ENCODE measurements at places on chromosomes 5 and 9.

- no peak for DNase-seq
Measured at GRCh38 chr5:113804264-113804663, 290.8 kb downstream of the YTHDC2 start.

- peak; percentile 50 for DNase-seq
Measured at GRCh38 chr5:180070756-180071530, 616 bp downstream of the RNF130 start.

DNA sequence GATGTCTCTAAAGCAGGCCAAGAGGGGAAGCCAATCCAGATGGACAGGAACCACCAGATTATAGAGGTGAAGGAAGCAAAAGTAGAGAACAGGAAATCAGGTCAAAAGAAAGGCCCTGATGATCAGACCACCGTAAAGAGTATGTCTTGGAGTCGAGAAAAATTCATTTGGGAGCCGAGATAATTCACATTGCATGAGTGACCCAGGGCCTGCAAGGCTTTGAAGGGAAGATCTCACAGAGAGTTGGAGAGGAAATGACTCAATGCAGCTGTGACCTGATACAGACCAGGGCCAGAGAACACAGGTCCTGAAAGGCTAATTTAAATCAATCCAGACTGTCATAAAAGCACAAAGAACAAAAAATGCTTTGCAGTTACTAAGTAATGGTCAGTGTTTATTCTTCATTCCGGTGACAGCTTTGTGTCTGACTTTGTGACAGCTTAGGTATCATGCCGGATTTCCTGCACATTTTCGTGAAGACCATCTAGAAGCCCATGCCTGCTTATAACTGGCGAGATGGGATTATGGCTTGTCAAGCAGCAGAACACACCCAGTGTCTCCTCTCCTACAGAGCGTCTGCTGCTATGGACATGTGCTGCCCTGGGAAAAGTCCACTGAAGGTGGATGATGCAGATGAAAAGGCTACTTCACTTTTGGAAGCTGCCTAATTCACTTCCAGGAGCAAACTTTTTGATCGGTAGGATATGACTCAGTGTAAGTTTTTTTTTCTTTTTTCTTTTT, 5.8 kb upstream of the ACTBL2 start:
- no peak for DNase-seq

DNA sequence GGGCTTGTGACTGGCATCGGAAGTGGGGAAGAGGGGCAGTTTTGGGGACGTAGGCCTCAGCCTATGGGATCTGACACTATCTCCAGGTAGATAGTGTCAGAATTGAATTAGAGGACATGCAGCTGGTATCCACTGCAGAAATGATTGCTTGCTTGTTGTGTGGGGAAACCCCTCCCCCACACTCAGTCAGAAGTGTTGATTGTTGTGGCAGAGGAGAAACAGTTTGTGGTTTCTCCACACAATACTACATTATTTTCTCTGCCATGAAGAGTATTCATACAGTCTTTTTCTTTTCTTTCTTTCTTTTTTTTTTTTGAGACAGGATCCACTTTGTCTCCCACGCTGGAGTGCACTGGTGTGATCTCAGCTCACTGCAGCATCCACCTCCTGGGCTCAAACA, 113.9 kb downstream of the ARRDC3 start:
- DNase-seq, result no peak

DNA sequence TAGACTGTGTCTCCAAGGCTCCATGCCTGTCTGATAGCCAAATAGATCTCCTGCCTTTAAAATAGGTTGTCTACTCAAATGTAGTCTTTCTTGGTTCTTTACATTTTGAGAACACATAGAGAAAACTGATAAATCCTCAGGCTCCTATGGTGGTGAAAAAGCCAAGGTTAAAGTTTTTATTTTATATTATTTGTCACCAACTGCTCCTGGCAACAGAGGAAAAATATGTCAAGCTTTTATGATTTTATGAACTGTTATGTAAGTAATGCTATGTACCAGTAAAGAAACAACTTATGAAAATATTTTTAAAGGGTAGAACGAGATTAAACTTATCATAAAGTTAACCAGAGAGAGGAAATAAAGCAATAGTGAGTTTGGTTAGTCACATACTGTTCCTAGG, 222.8 kb downstream of the NR2F1-AS1 start:
- no peak for DNase-seq

GRCh38 chr9:115006660-115007059, 76.3 kb upstream of the TNFSF8 start:
- DNase-seq, result no peak

GRCh38 chr9:77598524-77598923, 49.6 kb downstream of the GNA14 start:
- peak; percentile 29 for DNase-seq

Data from NCI-H345 (cell line).